ENCODE measurements at places on chromosomes 3 and 15.

DNA sequence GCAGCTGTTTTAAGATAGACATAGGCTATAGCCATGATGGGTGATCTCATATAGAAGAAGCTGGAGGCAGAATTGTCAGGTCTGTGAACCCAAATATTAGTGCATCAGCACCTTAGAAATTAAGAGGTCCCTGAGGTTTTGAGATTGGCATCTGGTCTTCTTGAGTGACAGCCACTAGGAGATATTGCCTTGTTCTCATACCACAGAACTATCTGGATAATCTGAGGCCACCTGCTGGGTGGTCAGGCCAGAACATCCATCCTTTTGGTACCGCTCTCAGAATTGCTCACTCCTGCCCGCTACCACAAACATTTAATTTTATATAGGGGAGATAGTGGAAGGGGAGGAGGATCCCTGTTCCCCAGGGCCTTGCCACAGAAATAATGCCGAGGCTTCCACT lies 210.6 kb upstream of the ZPLD1 start:
- peak; percentile 26 for DNase-seq

DNA sequence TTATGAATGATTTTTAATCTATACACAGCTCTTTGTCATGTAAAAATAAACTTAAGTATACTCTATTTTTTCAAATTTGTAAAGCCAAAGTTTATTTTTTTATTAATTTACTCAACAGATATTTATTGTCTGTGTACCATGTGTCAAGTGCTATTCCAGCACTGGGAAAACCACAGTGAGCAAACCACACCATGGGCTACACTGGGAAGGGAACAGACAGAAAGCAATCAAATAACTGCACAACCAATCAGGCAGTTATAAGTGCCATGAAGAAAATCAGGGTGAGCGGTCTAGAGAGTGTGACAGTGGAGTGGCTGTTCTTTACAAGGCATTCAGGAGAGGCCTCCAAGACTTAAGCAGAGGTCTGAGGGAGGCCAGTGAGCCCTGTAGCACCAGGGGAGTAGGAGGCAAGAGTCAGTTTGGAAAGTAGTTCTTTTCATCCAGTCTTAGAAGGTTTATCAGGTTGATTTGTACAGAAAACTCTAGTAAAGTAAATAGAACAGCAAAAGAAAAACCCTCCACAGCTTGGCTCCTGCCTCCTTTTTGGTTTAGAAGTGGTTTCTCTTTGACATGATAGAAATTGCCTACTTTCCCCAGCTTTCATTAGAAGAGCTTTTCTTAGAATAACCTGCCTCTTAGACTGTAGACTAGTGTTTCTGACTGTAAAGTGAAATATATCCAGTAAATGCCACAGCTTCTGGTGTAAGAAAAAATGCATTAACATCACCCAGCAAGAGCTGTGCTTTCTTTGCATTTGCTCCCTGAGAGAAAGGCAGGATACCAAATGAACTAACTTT lies 13.7 kb downstream of the EIF2AK4 start:
- no peak for DNase-seq

GRCh38 chr3:53361852-53362251 lies 14.5 kb upstream of the DCP1A start:
- DNase-seq, result no peak

DNA sequence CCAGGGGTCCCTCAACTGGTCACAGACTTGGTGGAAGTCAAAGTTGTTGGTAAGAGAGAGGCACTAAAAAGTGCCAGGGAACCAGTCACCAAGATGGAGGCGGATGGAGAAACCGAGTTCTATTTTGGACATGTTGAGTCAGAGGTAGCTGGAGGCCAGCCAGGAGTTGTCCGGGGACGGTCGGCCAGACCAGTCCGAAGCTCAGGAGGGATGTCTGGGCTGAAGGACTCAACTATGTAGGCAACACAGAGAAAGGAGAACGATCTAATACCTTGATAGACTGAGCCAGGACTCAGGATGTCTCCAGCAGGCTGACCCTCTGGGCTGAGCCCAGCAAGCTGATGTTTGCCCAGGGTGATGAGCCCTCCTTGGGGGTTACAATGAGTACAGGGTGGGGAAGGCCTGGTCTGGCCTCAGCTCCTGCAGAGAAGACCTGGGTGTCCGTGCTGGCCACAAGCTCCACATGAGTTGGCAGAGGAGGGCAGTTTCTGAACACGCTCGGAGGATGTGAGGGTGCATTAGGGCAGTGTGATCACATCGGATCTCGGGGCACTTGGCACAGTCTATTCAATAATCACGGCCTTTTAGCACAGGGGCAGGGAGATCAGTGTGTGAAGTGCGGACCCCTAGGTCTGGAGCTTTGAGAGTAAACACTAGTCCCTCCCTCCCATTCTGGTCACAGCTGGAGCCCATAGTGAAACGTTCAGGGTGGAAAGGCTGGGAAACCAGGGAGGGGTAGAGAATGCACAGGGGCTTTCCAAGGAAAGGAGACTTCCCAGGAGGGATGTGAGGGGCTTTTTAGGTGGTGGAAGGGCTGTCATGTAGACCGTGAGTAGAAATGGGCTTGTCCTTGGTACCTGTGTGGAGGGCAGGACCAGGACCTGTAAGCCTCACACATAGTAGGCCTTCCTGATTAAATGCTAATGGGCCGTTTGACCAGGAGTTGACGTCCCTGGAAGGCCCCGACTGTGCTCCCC lies 111.9 kb downstream of the ETFA start:
- no peak for DNase-seq

DNA sequence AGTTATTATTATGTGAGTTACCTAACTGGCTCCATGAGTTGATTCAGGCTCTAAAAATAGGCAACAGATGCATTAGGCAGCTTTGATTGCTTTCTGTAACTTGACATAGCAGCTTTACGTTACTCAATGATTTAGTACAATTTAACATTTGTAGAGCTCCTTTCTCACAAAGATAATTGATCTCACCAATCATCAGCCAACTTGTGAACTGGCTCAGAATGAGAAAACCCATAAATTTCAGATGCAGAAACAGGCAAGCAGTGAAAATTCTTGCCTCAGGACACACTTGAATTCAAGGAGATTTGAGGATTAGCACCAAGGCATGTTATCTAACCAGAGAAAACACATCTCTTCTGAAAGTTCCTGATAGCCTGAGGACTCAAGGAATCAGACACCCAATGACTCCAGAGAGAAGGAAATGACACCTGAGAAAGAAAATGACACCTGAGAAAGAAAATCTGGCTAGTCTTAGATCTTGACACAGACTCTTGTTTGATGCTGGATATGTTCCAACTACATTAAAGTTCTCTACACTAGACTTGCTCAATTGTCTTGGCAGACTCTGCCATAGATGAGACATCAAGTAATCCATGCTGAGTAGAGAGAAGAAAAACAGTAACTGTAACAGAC lies 315.1 kb upstream of the CBLB start:
- DNase-seq, result peak; percentile 43

DNA sequence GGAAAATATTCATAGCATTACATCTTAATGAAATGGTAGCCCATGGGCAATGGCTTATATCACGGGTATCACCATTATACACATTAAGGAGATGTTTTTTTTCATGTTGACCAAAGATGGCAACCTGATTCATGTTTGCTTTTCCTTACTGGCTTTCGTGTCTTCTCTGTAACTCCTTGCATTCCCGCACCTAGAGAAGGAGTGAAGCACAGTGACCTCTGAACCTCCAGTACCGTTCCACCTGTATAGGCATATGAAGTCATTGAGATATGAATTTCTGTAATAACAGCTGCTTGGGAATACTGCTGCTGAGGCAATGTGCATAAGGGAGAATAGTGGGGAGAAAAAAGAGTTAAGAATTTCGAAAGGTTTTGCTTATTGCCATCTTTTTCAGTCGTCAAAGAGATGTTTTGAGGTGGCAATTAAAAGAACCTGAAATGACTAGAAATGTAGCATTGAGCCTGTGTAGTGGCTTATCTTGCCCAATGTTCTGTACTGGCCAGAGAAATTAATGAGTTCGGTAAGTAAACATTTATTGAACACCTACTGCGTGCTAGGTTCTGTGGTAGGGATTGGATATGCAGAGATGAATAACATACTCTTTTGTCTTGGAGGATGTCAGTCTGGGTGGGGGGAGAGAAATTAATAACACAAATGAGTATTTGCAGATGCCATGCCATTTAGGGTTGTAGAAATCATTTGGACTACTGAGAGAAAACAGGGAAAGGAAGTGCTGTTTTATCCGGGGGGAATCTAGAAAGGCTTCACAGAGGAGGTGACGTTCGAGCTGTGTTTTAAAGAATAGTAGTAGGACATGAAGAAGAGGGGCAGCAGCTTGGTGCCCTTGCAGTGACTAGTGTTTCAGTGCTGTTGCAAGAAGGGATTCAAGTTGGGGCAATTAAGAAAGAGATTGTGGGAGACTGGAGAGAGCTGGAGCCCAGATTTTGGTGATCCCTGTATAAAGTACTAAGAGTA lies 2.5 kb downstream of the FEM1B start:
- DNase-seq, result no peak

DNA sequence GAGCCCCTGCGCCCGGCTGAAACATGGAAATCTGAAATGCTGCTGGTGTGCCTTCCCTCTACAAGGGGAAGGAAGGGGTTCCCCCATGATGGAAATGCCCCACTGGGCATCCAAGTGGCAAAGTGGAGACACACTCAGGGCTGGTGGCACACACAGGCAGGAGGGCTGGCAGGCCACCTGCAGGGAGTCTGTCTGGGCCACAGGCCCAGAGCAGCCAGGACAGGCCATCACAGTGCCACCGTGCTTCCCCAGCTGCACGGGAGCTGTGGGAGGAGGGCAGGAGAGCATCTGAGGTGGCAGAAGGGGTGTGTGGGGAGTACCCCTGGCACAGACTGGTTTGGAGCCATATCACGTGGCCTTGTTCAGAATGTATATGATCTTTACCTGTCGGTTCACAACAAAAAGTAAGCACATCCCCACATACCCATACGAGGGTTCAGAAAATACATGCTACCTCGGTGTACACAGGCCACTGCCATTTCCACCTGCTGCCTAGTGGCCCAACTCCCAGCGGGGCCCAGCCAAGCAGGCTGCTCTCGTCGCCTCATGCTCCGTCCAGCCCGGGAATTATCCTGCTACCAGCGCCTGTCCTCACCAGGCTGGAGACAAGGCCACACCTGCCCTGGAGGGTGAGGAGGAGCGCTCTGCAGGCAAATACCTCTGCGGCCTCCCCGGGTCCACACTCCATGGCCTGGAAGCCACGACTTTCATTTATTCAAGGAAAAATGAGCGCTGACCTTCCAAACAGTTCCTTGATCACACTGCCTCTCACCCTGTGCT lies 22.6 kb upstream of the DUSP7 start:
- no peak for DNase-seq

DNA sequence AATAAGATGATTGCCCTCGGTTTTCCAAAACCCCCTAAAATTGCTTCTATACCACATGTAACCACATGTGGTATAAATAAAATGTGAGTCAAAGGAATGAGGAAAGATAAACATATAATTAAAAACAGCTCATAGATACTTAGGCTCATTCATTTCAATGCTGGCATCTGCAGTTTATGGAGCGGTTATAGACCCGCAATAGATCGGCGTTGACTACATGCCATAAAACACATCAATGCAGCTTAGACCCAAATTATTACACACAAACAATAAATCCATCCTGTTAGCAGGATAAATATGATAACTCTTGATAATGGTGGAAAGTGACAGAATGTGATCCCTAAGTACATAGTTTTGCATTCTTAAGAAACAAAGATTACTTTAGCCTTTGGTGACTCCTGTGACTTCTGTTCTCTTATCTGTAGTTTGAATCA lies 143.7 kb downstream of the NR2F2 start:
- DNase-seq, result no peak

- DNase-seq, result no peak
Measured at GRCh38 chr3:70471464-70472342, 159.3 kb upstream of the MDFIC2 start.

DNA sequence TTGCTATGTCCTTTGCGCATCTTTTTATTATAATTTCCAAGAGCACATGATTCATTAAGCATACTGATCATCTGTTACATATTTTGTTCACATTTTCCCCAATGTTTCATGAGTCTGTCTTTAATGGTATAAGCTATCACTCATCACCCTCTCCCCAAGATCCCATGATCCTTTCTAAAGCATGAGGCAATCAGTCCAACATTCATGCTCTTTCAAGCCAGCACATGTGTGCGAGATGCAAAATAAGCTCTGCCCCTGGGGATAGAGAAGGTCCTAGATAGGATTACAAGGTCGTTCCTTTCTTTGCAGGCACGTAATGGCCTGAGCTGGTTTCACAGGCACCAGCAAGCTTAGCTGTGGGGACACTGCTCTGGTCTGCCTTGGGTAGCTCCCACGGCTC lies 32.2 kb upstream of the B3GNT5 start:
- DNase-seq, result no peak

- DNase-seq, result no peak
Measured at GRCh38 chr3:129398803-129399144, 29.7 kb downstream of the EFCAB12 start.

DNA sequence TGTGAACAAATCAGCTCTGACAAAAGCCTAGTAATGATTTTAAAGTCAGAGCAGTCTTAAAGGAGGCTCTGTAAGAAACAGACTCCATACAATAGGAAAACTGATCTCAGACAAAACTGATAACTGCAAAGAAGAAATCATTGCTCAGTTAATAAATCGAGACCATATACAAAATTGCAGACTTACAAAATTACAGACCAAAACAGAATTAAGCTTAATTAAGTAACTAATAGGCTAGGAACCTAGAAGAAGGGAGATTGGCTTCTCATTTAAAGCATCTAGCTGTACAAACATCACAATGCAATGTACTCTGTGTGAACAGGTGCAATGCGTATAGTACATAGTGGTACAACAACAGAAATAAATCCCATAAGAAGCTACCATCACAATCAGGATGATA lies 46.3 kb downstream of the ZBTB20 start:
- no peak for DNase-seq

- no peak for DNase-seq
Measured at GRCh38 chr15:53536479-53537120, 222.9 kb downstream of the WDR72 start.

DNA sequence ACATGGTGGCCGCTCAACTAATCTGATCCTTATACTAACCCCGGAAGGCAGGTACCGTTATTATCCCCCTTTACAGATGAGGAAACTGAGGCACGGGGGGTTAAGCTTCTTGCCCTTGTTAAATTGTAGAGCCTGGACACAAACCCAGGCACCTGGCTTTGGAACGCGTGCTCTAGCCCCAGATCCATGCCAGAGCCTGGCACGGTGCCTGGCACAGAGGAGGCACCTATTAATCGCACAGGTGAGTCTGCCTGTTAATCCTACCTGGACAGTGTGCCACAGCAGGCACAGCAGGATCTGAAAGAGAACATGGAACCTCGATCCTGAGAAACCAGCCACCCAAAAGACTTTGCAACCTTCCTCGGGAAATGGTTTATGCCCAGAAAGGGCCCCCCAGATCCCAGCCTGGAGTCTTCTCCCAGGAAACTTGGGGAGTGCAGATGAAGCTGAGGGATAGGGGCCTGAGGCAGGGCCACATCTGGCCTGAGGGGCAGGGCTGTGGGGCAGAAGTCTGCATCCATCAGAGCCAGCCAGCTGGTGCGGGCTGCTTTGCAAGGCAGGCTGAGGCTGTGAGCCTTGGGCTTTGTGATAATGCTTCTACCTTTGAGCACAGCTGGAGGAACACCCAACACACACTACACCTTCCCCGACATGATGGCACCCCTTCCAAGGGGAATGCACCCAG lies 55.3 kb upstream of the SLC6A1 start:
- DNase-seq, result no peak

All from lower leg skin (tissue), 4 donors.